C1 segment of cervical spinal cord (tissue), 14 donors: ENCODE measurements at places on chromosomes 3 and 15.

DNA sequence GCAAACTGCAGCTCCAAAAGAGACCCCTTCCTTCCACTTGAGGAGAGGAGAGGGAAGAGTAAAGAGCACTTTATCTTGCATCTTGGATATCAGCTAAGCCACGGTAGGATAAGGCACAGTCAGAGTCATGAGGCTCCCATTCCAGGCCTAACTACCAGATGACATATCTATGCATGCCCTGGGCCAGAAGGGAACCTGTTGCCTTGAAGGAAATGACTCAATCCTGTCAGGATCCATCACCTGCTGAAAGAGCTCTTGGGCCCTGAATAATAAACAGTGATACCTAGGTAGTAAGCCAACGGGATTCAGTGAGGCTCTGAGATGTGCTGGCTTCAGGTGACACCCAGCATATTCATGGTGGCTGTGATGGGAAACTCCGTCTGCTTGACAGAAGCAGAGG is 118.5 kb upstream of the EPHA3 start:
- DNase-seq: no peak

DNA sequence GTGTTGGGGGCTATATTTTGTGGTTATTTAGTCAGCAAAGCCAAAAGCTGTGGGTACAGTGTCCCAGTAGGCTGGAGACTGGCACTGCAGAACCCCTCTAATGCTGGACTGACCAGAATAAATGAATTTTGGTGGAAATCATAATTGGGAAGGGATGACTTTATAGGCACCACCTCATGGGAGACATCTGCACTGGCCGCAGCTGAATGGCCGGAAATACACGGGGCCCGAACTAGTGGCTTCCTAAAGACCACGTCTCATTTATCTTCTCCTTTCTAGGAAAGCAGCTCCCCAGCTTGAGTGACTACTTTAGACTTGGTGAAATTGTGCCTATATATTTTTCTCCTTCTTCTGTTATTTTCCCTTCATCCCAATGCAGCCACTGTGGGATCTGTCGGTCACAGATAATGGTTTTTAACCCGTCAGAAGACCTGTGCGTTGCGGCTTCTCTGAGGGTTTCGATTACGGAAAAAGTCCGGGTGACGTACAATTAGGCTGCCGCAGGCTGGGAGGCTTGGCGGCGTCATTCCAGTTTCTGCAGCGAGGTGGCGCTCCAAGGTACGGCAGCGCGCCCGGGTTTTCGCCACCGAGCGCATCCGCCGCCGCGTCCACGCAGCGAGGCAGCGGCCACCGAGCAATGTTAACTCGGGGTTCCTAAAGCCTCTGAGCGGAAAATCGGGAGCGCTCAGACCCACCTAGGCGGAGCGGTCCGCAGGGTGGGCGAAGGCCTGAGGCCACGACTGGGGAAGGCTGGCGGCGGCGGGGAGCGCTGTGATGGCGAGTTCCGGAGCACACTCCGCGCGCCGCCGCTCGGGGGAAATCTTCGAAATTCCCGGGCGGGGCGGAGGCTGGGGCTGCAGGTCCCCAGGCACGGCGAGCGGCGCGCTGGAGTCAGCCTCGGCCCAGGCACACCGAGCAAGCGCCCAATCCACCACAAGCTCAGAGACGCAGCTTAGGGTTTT is 26.3 kb downstream of the NR2F2 start:
- DNase-seq: peak; percentile 72

DNA sequence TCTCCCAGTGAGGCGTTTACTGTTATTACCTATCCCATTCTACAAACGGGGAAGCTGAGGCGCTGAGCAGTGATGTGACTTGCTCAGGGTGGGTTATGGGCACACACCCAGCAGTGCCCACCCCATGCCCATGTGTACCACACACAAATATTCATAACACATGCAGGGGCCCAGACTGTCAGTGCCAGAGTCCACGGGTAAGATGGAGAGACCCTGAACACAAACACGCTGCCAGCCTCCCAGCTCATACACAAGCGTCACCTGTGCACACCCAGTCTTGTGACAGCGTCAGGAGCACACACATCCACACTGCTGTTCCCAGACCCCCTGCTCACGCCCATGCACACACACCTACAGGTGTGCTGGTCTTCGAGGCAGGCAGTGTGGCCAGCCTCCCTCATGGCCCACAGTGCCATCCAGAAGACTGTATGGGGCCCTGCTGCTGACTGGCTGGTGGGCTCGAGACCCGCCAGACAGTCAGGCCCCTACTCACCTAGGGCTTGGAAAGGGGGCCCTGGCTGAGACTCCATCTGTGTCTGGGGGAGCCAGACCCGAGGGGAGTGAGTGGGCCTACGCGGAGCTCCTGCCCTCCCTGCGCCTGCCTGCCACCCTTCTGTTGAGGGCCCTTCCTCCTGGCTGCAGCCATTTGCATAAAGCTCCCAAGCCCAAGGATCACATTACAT is 39.4 kb downstream of the DNAJB8 start:
- DNase-seq: no peak

DNA sequence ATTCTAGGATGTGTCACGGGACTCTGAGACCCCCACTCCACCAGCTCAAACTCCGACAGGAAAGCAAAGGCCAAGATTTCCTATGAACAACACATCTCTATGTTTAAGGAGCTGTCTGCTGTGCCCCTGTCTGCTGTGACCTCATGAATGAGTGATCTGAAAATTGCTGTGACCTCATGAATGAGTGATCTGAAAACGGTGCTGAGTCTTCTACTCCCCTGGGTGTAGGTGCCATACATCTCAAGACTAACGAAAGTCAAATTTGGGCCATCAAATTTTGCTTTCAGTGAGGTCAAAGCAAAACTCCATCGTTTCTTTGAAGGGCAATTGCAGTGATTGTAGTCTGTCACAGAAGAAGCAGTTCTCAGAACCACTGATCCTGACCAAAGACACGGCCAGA is 24.4 kb downstream of the IL5RA start:
- no peak for DNase-seq

- no peak for DNase-seq
Measured at GRCh38 chr3:55156851-55157650, 229.2 kb upstream of the LRTM1 start.

- no peak for DNase-seq
Measured at GRCh38 chr15:76032046-76032445, 19.8 kb upstream of the NRG4 start.

DNA sequence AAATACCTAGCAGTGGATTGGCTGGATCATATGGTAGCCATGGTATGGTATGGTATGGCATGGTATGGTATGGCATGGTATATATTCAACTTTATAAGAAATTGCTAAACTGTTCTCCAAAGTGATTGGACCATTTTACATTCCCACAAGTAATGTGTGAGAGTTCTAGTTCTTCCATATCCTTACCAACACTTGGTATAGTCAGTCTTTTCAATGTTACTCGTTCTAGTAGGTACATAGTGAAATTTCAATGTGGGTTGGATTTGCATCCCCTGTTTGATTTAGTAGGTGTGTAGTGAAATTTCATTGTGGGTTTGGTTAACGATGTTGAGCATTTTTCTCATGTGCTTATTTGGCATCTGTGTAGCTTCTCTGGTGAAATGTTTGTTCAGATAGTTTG is 154.3 kb downstream of the ITPR1 start:
- no peak for DNase-seq

GRCh38 chr15:58423831-58424608 is 7.8 kb upstream of the LIPC start:
- no peak for DNase-seq

DNA sequence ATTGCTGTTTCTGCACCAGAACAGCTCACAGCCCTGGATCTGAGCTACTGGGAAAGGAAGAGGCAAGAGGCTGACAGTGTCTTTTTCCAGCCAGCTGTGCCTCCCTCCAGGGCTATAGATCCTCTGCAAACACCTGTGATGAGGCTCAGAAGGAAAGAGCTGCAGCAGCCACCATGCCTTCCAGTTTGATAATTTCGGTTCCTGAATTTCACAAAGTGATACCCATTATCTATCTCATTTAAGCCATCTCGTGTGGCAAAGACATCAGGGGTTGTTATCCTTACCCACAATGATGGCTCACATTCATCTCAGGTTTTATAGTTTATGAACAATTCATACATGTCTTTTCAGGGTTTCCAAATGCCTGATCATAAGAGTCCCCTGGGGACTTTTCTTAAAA is 1.8 kb upstream of the LARP6 start:
- DNase-seq: no peak

GRCh38 chr3:29145360-29145759 is 135.5 kb upstream of the RBMS3 start:
- no peak for DNase-seq

DNA sequence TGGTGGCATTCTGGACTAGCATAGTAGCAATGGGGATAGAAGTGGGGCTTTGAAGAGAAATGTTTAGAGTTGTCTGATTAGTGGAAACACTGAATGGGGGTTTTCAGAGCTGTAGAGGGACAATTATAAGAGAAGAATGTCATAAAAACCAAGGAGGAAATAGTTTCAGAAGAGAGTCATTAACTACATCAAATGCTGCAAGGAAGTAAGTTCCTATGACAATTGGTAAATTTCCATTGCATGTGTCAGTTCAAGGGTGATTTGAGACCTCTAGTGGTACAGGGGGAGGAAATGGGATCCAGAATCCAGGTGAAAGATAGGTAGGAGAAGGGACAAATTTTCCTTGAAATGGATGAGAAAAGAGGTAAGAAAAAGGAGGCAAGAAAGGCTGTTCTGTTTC is 68.3 kb upstream of the TBC1D5 start:
- DNase-seq: no peak

- DNase-seq: no peak
Measured at GRCh38 chr15:73982222-73982962, 9.7 kb downstream of the STOML1 start.

GRCh38 chr3:190862209-190863118 is at the start of gene GMNC:
GMNC (minus strand) TSS chr3:190862694; CDS start chr3:190862615, 79 bp downstream.
- DNase-seq: peak; percentile 34

GRCh38 chr3:168077091-168077490 is 18.6 kb downstream of the GOLIM4 start:
- DNase-seq: no peak

DNA sequence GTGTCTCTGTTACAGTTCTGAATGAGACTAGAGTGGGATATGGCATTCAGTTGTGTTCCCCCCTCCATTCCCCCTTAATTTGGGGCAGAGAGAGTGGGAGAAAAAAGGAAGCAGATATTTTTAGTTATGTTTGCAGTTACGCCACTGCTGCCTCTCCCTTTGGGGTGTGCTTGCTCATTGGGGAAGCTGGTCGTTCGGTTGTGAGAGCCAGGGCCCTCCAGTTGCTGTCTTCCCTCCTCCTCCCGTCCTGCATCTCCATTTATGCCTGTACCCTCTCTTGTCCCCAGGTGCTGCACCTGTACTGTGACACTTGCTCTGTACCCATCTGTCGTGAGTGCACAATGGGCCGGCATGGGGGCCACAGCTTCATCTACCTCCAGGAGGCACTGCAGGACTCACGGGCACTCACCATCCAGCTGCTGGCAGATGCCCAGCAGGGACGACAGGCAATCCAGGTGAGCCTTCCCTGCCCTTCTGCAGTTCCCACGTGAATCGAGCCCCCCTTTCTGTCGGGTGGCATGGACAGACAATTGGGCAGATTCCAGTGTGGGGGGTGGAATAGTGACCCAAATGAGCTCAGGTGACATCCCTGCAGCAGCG is 55.8 kb downstream of the TRIM71 start:
- no peak for DNase-seq
